NCI-H460 (cell line): ENCODE measurements at places on chromosomes 16 and 17. TPM values are rescaled to one million over a fixed set of nuclear protein-coding genes. Genes with fewer than 3 reads are reported as not detected.

DNA sequence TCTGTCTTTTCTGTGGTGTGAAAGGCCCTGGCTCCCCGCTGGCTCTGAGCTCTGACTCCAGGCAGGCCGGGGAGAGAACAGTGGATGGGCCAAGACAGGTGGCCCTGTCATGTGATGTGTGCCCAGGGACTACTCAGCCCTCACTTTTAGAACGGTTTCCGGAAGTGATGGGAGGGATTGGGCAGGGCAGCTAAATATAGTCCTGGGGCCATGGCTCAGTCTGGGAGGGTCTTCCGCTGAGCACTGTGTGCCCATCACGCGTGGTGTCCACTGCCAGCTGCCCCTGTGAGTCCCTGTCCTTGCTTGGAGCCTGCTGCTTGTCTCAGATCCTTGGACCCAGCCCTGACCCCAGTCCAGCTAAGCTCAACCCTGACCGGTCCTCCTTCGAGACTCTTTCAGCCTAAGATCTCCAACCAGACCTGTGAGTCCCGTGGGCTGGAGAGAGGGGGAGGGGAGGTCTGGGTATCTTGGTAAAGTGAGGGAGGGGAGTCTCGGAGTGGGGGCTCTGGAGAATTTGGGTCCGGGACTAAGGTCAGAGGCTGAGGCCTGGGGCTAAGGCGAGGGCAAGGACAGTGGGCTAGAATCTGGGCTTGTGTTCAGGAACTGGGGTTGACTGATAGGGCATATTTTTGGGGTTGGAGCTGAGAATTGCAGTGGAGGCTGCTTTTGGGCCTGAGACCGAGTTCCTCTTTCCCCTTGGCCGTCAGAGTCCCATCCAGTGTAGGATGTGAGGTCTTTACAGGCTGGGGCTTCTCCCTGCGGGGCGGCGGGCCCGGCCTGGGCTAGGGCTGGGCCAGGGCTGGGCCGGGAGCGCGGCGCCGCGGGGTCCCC is at the start of gene TRIM72:
TRIM72 (plus strand) TSS at position 243 of the 831 bp plus-strand sequence. CDS start 620 bp downstream, outside the sequence.
- DNase-seq, result no peak

DNA sequence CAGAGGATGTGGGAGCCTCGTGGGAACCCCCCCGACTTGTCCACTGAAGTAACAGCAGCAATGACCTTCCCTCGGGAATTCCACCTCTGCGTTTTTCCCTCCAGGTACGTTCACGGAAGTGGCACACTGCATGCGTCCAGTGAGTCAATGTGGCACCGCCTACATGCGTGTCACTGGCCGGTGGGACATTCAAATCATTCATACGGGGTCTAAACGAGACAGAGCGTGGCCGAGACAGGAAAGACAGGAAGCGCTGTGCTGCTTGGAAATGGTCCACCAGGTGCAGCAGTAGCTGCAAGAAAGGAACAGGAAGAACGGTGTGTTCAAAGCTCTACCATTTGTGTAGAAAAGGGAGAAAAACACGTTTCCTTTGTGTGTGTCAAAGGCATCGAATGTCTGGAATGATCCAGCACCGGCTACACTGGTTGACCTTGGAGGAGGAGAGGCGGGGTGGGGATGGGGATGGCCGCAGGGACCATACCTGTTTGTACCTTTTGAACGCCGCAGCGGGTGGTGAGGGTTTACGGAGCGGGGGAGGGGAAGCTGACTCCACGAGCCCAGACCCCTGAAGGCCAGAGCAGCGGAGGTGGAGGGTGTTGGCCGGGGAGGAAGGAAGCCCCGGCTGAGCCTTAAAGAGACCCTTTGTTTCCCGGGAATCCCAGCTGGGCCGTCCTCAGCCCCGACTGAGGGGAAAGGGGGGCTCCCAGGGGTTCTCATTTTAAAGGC is 1.7 kb upstream of the PGAP6 start:
- DNase-seq, result no peak

DNA sequence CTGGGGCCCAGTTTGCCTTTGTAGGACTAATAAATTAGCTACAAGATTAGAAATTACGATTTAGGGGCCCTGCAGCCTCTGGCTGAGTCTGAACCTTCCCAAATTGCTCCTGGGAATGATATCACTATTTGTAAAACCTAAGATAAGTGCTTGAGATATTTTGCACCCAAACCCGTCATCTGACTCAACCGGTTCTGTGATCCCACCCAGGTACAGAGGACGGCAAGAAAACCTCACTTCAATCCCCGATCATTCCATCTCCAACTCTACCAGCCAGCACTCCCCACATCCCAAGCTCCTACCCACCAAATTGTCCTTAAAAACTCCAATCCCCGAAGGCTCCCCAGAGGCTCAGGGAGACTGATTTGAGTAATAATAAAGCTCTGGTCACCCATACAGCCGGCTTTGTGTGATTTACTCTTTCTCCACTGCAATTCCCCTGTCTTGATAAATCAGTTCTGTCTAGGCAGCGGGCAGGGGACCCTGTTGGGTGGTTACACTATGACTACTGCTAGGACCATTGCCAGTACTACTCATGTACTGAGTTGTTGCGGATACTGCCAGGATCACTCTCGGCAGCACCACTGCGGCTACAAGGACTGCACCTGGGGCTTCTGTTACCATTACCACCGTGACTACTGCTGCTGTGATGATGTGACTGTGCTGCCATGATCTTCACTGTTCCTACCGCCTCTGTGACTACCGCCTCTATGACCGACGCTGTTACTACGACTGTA is 73.1 kb downstream of the IRF8 start:
- no peak for DNase-seq

- DNase-seq, result no peak
Measured at GRCh38 chr16:70598937-70599503, 47.3 kb upstream of the IL34 start.

DNA sequence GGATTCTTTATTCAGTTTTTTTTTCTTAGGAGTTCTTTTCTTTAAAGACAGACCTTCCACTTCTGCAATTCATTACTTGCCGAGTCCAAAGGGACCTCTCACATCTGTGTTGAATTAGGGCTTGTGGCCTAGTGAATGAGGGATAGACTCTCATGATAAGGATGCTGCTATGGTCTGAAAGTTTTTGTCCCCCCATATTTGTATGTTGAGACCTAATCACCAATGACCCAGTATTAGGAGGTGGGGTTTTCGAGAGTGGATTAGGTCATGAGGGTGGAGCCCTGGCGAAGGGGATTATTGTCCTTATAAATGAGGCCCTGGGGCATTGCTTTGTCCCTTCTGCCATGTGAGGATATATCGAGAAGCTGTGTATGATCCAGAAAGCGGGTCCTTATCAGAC is 9.5 kb downstream of the KRT12 start:
- no peak for DNase-seq

GRCh38 chr17:42212382-42212781 is 18.1 kb upstream of the GHDC start:
- no peak for DNase-seq

DNA sequence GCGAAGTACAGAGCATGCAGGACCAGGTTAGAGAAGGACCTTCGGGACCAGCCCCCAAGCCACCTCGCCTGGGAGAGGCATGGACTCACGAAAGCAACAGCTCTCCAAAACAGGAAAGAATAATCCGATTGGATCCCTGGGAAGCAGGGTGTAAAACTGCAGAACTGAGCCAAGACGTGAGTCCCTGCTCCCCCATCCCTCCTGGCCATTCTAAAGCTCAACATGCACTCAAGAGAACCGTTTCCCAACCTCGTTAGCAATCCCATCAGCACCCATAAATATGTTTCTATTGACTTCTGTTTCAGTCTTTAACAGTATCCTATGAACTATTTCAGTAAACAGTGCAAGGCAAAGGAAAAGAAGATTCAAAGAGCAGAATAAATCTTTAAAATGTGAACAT is 167.0 kb downstream of the COPRS start:
- DNase-seq, result no peak

DNA sequence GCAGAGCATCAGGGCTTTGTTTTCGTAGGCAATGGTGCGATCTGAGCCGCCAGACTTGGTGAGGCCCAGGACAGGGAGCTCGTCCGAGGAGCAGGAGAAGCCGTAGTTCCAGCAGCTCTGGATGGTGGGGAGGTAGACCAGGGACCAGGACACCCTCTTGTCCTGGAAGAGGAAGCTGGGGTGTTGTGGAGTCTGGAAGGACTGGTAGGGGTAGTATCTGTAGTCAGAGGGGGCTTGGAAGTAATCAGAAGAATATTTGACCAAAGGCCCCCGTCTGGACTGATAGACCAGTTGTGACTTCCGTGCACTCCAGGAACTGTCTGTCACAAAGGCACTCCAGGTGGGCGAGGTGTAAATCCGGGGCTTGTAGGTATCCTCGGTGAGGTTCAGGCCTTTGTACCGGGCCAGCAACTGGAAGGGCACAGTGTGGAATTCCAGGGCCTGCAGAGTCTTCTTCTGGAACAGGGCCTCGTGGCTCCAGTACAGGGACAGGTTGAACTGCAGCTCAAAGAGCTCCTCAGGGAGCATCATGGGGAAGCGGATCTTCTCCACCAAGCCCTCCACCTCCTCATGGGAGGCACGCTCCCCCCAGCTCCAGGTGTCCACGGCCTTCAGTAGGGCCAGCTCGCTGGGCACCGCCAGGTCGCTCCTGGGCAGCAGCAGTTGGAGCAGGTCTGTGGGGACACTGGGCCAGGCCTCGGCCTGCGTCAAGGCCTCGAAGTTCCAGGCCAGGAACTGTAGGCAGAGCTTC is 7.8 kb downstream of the LGALS3BP start:
- no peak for DNase-seq

GRCh38 chr16:81273223-81273950 is 34.9 kb downstream of the BCO1 start:
- DNase-seq, result no peak

DNA sequence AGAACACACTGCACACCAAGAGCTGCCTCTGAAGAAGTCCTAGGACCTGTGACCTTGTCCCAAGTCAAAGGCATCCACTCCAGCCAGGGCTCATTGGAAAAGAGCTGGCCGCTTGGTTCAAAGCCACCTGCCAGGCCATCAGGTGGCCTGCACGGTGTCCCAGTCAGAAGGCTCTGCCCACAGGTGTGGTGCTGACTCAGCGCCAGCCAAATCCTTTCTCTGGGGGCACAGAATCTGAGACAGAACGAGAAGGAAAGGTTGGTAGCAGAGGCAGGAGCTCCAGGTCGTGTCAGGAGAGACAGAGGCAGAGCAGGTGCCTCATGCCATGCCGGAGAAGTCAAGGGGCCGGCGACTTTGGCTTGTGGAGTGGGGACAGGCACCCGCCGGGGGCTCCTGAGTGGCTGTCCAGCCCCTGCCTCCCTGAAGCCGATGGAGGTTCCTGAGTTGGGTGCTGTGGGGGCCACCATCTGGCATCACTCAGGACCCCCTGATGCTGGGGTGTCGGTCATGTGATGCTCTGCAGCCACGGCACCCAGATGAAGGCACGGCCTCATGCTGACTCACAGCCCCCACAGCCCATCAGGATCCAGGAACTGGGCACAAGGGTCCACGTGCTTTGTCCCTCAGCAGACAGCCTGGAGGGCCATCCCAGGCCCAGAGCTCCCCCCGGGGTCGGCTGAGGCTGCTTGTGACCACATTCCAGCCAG is 128.1 kb upstream of the FOXF1 start:
- DNase-seq, result no peak

DNA sequence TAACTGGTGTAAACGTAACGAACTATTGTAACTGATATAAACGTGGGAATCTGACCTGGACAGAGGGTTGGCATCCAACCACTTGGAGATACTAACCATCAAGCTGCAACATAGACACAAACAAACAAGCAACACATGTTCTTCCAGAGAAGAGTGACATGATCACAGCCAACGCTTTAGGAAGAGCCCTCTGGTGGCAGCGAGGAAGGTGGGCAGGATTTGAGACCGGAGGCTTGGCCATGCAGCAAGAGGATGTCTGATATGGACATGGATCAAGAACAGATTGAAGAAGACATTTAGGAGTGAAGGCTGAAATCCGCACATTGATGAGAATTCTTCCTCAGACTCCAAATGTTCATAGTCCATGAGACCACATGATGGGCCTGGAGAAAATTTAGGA is 40.3 kb upstream of the TNRC6A start:
- DNase-seq, result peak; percentile 59

- DNase-seq, result no peak
Measured at GRCh38 chr16:22352140-22352539, 22.3 kb downstream of the CDR2 start.

The SLC5A11 gene
- not detected in 2 replicates for total RNA-seq

The SNAI3 gene
- not detected in 2 replicates for total RNA-seq

The C16orf78 gene
- not detected in 2 replicates for total RNA-seq

The NT5M gene
- total RNA-seq, result 12.5 and 15.3 TPM in 2 replicates

The CCDC40 gene
- 2.0 and 2.6 TPM in 2 replicates for total RNA-seq

The SYNGR3 gene
- 4.0 and 4.5 TPM in 2 replicates for total RNA-seq

The CTRL gene
- total RNA-seq, result 1.4 and 2.0 TPM in 2 replicates

The CTRB2 gene
- not detected in 2 replicates for total RNA-seq
